Epithelial cell of proximal tubule (primary cell): ENCODE measurements at places on chromosomes 13 and 19. TPM values are rescaled to one million over a fixed set of nuclear protein-coding genes. Genes with fewer than 3 reads are reported as not detected.
A peak's percentile ranks its signal among the peaks of the same experiment; 100 is the strongest.

DNA sequence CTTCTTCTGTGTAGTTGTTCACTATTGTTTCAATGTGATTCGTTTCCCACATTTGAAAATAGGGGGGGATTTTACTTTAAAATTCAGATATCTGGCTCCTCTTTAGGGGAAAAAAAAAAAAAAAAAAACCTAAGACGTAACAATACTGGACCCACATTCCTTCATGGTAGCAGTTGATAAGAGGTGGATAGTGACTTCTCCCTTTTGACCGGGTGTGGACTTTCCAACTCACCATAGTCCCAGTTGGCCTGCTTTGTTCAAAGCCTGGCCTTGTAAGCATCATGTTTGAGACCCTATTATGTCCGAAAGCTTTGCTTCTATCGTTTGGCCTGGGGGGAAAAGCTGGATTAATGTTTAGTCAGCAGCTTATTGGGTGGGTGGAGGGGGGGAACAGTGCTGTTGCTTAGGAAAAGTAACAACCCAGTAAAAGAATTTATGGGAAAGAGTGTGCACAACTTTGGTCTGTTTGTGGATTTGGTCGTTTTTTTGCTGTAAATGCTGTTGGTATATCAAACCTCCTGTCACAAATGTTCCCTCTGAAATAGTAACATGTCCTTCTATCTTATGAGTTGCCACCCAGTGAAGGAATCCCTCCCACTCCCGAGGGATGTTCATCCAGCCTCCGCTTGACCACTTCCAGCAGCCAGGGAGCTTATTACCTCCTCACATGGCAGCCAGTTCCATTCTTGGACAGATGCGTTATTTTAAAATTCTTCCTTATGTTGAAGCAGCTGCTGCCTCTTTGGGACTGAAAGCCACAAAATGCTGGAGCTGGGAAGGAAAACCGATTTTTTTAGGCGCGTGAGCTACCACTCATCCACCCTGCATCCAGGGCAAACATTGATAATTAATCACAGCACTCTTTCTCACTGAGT lies 10.4 kb downstream of the SAMD4B start:
- no peak for DNase-seq

DNA sequence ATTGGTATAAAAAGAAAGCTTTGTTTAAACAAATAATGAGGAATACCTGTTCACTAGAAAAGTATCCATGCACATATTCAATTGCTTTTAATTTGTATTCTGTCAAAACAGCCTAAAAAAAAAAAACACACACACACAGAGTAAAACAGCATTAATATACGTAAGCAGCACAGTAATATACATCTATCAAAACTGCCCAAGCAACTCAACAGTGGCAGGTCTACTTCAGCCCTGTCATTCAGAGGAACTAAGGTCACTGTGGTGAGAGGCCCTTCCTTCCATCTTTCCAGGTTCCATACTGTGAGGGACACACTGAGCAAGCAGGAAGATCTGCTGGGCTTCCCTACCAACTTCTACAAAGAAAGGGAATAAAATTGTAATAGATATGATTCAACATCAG lies 3.8 kb downstream of the PROSER1 start:
- no peak for DNase-seq

- DNase-seq: no peak
Observed at GRCh38 chr19:27993619-27994570, 1219.1 kb downstream of the UQCRFS1 start.

- no peak for DNase-seq
Observed at GRCh38 chr19:43406297-43406696, 8.4 kb upstream of the TEX101 start.

GRCh38 chr19:45828945-45829344 lies 13.8 kb upstream of the RSPH6A start:
- no peak for DNase-seq

DNA sequence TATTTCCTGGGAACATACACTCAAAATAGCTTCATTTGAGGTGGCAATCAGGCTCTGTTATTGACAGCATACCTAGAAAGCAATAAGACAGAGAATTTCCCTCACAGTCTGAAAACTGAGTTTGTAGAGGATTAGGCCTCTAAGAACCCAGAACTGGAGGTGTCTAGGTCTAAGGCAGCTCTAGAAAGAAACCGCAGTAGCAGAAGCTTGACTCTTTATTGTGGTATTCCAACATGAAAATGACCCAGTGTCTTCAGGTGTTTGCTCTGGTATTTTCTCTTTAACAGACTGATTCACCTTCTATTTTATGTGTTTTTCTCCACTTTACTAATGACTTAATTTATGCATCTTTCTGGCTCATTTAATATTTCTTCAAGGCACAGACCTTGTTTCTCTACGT lies 8.5 kb downstream of the COG6 start:
- DNase-seq: no peak

DNA sequence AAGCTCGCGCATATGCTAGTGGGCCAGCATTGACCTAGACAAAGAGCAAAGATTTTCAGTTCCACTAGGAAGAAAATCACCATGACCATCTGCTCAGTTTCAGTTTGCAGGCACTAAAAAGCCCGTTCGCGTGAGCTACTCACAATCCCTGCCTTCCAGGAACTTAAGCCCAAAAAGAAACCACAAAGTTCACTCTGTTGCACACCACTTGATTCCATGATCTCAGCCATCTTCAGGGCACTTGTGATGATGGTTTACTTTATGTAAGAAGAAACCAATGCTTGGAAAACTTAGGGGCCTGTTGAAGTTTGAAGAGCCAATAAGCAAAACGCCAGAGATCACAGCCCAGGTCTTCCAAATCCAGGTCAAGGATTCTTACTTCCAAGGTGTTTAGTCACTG lies 45.0 kb upstream of the SLC15A1 start:
- no peak for DNase-seq

- no peak for DNase-seq
Observed at GRCh38 chr13:49441312-49441711, 2.6 kb downstream of the CAB39L start.

DNA sequence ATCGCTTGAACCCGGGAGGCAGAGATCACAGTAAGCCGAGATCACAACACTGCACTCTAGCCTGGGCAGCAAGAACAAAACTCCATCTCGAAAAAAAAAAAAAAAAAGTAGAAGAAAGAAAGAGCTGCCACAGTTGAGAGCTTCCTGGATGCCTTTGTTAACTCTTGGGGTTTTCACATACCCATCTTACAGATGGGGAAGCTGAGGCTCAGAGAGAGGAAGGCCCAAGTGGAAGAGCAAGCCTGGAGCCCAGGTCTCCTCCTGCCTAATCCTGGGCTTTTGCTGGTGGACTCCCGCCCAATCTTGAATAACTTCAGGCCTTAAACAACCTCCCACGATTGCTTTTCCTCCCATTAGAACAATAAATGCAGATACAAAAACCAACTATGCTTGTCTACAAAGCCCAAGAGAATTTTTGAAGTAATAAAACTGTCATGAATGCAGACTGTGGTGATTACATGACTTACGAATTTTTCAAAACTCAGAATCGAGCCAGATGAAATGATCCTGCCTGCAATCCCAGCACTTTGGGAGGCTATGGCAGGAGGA lies 41.7 kb downstream of the LTBP4 start:
- no peak for DNase-seq

GRCh38 chr13:39362652-39363381 lies 240.2 kb downstream of the LHFPL6 start:
- DNase-seq: no peak

DNA sequence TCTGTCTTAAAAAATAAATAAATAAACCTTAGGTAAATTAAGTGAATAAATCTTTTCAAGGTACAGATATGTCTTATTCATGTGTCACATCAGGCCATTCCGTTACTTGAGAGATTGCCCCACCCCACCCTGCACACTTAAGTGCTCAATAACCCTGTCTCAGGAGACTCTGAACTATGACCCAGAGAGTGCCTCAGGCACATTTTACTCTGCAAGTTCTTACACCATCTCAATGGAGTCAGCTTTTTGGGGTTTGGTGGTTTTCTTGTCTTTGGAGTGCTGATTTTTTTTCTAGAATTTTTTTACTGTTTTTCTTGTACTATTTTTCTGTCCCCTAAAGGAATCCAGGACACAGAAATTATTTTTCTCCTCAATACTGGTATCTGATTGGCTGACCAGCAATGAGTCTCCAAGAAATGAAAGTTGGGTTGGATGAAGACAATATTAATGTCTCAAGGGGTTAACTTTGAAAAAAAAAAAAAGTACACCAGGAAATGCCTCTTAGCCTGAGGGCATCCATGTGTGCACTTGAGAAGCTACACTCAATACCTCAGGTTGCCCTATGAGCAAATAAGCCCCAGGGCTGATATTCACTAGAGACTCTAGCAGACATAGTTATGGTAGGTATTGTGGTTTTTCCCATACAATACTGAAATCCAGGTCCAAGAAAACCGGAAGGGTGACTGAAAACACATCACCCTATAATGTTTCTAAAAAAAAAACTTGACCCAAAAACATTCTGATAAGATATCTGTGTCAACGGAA lies 114.6 kb upstream of the ZNF91 start:
- no peak for DNase-seq

DNA sequence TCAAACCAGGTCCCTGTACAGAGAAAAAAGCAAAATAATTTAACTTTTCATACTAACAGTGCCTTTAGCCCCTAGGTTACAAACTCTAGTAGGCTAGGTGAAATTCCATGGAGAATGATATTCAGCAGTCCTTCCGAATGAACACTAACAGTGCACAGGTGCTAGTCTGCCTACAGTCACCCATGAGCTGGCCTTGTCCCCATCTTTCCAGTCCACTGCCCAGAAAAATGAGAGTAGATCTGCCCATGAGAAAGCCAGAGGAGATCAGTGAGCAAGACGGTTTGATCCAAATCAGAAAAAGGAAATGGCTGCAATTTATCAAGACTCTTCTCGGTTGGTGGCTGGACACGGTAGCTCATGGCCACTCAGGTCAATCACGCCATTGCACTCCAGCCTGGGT lies 524.9 kb downstream of the FGF9 start:
- no peak for DNase-seq

GRCh38 chr19:47315125-47315821 lies 5.6 kb downstream of the C5AR1 start:
- DNase-seq: peak; percentile 76

GRCh38 chr19:31314849-31315629 lies 34.2 kb downstream of the TSHZ3 start:
- DNase-seq: no peak

PCDH17 gene
- total RNA-seq: 0.12 and 0.65 TPM in 2 replicates

ZNF471 gene
- total RNA-seq: 0.69 and 1.0 TPM in 2 replicates

TNNT1 gene
- total RNA-seq: 1.8 and 24.4 TPM in 2 replicates

TMED1 gene
- 57.3 and 64.8 TPM in 2 replicates for total RNA-seq

ELSPBP1 gene
- total RNA-seq: not detected in 2 replicates

BRSK1 gene
- total RNA-seq: 2.0 and 16.1 TPM in 2 replicates

GGACT gene
- 3.6 and 5.2 TPM in 2 replicates for total RNA-seq
